IMR-90 (cell line): ENCODE measurements at places on chromosomes 11 and 22.

- DNase-seq, result peak; percentile 29
Measured at GRCh38 chr11:114440121-114440860, 1.0 kb downstream of the REXO2 start.

- no peak for DNase-seq
Measured at GRCh38 chr11:13686776-13687175, 18.3 kb downstream of the FAR1 start.

- DNase-seq, result no peak
Measured at GRCh38 chr11:65053827-65054508, 4.4 kb downstream of the NAALADL1 start.

DNA sequence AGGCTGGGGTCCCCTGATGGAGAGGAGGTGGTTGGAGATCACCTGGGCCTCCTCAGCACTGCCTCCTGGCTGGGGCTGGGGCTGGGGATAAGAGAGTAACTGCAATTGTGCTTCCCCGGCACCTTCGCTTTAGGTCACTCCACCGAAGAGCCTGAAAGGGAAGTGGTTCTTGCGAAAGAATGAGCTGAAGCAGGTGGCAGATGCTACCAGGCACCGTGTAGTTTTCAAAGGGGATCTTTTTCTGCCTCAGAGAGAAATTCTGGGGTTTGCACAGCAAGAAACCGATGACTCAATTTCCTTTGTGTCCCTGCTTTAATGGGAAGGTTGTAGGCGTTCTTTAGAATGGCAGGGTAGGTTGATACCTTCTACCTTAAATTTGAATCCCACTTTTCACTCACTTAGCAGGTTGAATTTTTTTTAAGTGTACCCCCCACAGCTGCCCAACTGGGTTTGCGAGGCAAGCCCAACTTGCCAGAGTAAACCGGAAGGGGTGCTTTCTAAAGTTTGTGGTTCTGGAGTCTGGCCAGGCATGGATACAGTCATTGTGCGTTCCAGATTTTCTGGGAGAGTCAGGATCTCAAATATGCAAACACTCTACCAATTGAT, 5.3 kb downstream of the CD44 start:
- peak; percentile 84 for DNase-seq

GRCh38 chr11:128745311-128746136, 51.7 kb downstream of the FLI1 start:
- DNase-seq, result peak; percentile 27

DNA sequence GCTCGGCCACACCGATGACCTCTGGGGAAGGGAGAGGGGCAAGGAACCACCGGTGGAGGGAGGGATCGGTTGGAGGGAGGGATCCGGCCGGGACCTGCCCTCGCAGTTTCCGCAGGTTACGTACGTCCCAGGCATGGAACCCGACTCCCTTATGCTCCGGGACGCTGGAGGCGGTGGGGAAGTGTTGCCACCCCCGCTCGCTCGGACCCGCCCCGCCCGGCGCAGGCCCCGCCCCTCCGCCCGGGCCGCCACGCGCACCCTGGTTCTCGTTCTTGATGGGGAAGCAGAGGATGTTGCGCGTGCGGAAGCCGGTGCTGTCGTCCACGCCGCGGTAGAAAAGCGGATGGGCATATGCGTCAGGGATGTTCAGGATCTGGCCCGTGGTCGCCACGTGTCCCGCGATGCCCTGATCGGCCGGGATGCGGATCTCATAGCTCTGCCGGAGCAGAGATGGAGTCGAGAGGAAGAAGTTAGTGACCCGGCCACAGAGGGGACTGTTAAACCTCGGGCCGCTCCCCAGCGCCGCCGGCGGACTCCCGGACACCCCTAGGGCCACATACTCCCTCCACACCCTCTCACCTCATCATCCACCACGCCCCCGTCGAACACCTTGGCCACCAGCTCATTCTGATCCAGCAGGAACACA, 89.8 kb downstream of the PDE2A start:
- peak; percentile 18 for DNase-seq

DNA sequence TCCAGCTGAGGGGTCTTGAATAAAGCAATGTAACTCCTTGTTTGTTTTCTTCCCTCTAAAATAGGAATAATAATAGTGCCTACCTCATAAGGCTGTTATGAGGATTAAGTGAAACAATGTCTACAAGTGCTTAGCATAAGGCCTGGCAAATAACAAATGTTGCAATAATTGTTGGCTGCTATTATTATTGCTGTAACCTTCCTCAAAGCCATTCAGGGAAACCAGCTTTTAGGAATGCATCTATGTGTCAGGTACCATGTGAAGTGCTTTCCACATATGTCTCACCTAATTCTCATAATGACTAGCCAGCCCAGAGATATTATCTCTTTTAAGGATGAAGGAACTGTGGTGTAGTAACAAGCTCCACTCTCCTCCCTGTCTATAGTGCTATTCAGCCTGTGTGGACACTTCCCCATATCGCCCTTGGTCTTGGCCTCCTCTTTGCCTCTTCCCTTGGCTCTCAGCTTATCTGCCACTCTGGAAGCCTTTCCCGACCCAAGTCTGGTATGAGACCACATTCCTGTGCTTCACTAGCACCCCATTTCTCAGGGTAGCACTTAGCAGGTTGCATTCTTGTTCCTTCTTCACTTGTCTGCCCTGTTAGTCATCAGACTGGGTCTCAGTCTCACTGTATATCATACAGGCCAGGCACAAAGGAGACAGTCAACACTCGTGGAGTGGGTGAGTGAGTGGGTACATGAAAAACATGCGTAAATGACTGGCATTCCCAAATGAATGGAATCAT, 23.8 kb downstream of the CSNK2A3 start:
- DNase-seq, result no peak

DNA sequence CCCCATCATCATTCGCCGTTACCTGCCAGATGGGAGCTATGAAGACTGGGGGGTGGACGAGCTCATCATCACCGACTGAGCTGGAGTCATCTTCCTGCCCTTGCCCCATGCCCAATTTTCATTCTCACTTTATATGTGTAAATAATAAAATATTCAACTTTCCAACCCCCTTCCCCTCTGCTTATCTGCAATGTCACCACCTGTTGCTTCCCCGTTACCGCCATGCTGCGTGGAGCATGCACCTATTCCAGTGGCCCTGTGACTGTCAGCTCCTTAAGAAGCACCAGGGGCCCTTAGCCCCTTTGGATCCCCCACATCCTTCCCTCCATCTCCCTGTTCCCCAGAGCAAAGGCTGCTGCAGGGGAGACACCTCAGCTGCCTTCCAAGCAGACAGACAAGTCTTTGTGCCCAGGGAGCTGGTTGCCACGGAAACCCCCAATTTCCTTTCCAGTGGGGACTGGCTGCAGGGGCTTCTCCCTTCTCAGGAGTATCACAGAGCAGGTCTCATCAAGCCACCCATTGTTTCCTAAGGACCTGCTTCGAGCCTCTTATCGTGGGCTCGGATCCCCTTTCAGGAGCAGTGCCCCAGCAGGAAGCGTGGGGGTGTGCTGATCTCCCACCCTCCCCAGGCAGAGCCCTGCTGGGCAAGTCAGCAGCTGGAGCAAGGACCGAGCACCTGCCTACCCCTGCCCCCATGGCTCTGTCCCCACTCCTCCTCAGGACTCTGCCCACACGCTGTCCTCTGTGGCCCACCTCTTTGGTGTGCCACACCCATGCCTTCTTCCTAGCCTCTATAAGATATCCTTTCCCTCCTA, 14.3 kb downstream of the POLR2F start:
- DNase-seq, result no peak

GRCh38 chr11:20035701-20036601, 124.3 kb downstream of the DBX1 start:
- peak; percentile 99 for DNase-seq
